ENCODE measurements at places on chromosomes 12 and 14.

DNA sequence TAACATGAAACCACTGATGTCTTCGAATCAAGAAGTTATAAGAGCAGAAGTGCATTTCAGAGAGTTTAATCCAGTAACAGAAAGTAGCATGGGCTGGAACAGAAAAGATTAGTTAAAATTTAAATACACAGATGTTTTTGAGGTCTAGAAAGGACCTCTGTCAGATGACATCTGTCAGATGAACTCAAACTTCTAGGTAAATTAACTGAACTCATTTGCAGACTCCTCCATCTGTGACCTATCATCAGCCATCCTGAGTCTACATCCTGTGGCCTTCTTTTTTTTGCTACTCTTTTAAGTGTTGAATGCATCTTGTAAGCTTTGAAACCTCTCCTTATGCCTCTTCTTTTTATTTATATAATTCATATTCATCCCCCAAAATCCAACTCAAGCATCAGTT lies 53.3 kb downstream of the C2CD5 start:
- DNase-seq, result no peak

DNA sequence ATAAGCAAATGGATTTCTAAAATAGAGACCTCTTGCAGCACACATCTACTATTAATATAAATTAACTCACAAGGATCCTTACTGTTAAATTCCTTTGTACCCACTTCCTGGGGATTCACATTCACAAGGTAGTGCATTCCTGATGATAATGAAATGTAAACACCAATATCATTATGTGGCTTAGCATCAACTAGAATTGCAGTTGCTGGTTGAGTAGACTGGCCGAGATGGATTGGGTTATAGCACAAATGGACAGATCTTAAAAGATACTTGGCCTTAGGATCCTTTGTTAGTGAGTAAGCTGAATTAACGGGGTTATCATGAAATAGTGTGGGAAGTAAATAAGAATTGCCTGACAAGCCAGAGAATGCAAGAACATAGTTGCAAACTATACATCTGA lies 369.1 kb downstream of the AEBP2 start:
- DNase-seq, result no peak

GRCh38 chr12:50275556-50275955 lies 7.8 kb downstream of the LIMA1 start:
- no peak for DNase-seq

- no peak for DNase-seq
These were observed 10.1 kb upstream of the TMCC3 start for GRCh38 chr12:94660436-94660835.
